ENCODE measurements at places on chromosomes 12 and 14.

DNA sequence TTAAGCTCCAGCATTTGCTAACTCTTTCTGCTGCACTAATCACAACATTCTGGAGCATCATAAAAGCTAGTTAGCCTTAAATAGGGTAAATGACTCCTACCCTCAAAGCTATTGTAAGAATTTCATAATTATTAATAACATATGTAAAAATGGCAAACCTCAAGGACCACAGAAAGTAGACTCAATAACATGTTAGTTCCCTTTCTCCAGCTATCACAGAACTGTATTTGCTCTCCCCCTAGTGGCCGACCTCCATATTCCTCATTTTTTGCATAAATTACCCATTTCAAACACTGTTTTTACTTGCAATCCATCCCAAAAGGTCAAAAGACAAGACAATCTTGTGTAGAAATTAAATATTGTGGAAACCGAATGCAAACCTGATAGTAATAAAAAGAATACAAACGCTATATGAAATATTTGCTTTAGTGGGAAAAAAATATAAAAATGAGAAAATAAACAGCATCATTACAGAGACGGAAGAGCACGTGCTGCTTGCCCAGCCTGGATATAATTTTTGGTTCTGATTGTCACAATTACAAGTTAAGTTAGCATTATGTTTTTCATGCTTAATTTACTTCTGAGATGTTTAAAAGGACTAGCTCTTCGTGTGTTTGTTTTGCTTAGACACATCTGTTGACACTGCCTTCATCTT, 97.9 kb downstream of the RERGL start:
- peak; percentile 49 for DNase-seq

- DNase-seq: peak; percentile 15
Measured at GRCh38 chr14:61203081-61203753, 77.9 kb downstream of the TMEM30B start.

DNA sequence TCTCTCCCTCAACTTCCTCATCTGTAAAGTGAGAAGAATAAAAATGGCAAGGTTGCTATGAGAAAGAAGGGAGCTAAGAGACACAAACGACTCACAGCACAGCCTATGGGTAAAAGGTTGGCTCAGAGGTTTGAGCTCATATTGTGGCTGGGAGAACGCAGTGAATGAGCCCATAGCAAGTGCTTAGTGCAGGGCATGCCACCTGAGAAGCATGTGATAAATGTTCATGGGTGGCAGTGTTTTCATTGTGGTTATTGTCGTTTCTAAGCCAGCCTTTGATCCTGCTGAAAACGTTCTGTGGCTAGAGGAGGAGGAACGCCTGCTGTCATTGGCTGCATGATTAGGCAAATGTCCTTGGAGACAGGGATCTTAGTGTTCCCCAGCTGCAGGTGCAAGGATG, 150.4 kb downstream of the KSR2 start:
- no peak for DNase-seq

- no peak for DNase-seq
Measured at GRCh38 chr12:46887870-46888269, 62.1 kb upstream of the SLC38A4 start.

DNA sequence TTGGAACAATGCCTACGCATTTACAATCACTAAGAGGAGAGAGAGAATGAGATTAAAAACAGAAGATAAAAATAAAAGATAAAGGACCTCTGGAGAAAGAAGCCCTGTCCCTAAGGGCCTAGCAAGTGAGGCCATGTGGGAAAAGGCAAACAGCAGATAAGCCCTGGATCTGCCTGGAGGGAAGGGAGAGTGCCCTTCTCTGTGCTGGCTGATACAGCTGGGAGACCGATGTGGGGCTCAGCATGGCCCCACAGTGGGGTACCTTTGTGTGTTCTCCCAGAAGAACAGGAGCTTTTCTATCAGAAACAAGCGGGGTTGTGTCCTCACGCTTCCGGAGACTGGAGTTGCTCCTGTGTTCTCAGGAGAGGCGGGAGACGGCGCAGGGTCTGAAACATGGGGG, 59.9 kb downstream of the TMCC3 start:
- DNase-seq: peak; percentile 64

GRCh38 chr14:99420711-99421110, 59.9 kb downstream of the SETD3 start:
- peak; percentile 73 for DNase-seq

GRCh38 chr12:93009533-93009932, 80.4 kb upstream of the EEA1 start:
- no peak for DNase-seq

DNA sequence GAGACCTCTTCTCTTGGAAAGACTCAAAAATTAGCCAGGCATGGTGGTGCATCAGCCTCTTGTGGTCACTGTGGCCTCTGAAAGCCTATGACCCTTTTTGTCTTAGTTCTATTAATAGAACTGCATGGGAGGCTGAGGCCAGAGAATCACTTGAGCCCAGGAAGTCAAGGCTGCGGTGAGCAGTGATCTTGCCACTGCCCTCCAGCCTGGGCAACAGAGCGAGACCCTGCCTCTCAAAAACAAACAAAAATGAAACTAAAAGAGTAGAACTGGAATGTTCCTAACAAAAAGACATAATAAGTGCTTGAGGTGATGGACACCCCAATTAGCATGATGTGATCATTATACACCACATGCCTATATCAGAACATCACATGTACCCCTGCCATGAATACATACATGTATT, 197.0 kb upstream of the EEA1 start:
- no peak for DNase-seq

DNA sequence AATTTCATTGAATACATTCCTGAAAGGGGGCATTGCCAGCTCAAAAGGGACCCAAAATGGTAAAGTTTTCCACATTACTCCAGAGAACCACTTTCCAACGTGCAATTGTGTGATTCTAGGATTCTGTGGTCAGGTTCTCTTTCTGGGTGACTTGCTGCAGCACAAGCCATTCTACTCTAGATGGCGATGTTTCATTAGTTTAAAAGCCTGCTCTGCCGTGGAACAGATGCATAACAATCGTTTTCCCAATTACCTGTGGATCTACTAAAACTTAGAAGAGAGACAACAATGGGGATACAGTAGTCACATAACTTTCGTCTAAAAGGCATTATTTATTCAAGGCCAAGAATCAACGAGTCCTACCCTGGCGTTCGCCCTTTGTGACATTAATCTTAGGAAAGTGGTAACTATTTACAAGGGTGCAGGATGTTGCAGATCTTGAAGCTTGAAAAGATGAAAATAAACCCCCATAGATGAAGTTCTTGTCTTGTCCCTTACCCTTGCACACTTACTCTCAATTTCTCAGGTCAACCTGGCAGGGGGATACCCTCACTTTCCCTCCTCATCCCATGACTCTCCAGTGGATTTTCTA, 400.9 kb downstream of the SNAPC1 start:
- DNase-seq: peak; percentile 61

- DNase-seq: no peak
Measured at GRCh38 chr14:100592461-100592891, 5.3 kb upstream of the BEGAIN start.

GRCh38 chr14:50947446-50947845, 3.2 kb upstream of the PYGL start:
- no peak for DNase-seq

DNA sequence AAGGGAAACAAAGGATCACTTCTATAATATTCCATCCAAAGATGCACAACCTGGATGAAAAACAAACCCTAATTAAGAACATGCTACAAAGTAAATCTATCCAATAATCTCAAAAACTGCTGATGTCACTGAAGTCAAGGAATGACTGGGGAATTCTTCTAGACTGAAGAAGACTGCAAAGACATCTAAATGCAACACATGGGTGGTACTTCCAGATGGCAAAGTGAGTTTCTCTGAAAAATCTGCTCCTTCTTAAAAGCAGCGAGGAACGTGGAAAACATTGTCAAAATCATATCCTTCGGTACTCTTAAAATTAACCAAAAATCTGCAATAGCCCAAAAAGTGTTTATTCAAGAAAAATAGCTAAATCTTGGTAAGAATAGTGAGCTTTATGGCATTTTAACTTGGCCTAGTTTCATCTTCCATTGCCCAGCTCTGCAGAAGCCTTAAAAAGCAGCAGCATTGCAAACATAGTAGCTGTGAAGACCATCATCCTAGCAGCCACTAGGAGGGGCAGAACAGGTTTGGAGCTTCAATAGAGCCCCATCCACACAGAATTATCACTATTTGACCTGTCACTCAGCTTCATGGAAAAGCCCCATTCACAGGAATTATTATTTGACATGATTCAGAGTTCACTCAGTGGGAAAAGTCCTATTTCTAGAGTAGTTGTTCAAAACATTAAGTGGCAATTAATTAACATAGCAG, 7.4 kb downstream of the CLEC14A start:
- peak; percentile 45 for DNase-seq

- DNase-seq: no peak
Measured at GRCh38 chr12:69540987-69541386, 44.3 kb upstream of the CCT2 start.

- no peak for DNase-seq
Measured at GRCh38 chr12:89919241-89919906, 210.7 kb upstream of the ATP2B1 start.

DNA sequence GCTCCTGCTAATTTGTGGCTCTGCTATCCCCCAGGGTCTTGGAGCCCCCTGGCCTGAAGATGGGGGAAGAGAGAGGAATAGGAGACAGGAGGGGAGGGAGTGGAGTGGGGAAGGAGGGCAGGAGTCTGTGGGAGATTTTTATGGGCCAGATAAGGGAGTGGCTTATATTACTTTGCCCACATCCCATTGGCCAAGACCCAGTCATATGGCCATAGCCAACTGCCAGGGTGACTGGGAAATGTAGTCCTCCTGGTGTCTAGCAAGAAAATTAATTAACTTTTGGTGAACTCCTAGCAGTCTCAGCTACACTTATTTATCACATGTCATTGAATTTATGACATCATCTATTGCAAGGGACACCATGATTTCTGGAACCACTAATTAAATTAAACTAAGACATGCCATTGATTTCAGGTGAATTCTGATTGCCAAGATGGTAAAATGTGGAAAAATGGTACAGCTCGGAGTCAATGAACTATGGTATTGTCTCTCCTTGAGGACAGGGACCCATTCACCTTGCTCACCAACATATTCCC, 50.3 kb downstream of the ESRRB start:
- no peak for DNase-seq

- DNase-seq: no peak
Measured at GRCh38 chr14:100612986-100613385, 25.8 kb upstream of the BEGAIN start.

DNA sequence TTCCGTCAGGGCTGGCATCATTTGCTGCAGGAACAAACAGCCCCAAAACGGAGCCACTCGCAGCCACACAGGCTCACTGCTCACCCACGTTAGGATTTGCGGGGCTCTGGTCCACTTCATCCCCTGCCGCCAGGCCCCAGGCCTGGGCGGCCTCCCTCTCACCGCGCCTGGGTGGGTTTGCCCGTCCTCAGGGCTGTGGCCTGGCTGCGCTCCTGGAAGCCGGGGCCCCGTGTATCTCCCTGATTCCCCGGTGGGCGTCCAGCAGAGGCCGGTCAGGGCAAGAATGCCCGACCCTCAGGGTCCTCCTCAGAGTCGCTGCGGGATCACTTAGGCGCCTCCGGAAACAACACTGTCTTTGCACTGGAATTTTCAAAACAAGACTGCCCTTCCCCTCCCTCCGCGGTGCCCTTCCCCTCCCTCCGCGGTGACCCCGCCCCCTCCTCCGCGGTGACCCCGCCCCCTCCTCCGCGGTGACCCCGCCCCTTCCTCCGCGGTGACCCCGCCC, 15.7 kb upstream of the FBRSL1 start:
- no peak for DNase-seq

DNA sequence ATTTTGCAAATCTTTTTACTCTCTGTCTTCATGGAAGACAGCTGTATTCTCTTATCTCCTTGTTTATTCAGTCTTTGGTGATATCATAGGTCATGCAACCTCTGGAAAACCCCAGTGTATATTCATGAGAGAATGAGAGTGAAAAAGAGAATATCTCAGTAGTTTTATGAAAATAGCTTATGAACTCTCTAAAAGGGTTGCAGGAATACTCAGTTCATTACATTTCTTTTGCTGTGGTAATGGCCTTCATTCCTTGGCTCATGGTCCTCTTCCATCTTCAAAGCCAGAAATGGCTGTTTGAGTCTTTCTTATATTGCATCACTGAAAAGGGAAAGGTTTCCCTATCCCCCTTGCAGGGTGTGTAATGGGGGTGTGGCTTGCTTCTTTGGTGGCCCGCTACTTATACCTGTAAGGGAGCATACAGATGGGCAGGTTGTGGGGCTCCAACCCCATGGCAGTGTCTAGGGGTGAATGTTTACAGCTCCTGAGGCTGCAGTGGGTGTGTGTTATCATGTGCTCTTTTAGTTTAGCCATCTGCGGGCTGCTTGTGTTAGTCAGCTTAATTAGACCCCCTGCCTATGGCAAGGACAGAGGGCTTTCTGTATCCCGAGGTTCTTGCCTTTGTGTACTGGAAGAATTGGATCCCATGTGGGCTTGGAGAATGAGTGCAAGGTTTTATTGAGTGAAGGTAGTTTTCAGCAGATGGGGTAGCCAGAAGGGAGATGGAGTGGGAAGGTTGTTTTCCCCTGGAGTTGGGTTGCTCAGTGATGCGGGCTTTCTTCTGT, 150.2 kb downstream of the CCDC91 start:
- peak; percentile 6 for DNase-seq

GRCh38 chr12:117063162-117063911, 35.9 kb downstream of the TESC start:
- peak; percentile 5 for DNase-seq

DNA sequence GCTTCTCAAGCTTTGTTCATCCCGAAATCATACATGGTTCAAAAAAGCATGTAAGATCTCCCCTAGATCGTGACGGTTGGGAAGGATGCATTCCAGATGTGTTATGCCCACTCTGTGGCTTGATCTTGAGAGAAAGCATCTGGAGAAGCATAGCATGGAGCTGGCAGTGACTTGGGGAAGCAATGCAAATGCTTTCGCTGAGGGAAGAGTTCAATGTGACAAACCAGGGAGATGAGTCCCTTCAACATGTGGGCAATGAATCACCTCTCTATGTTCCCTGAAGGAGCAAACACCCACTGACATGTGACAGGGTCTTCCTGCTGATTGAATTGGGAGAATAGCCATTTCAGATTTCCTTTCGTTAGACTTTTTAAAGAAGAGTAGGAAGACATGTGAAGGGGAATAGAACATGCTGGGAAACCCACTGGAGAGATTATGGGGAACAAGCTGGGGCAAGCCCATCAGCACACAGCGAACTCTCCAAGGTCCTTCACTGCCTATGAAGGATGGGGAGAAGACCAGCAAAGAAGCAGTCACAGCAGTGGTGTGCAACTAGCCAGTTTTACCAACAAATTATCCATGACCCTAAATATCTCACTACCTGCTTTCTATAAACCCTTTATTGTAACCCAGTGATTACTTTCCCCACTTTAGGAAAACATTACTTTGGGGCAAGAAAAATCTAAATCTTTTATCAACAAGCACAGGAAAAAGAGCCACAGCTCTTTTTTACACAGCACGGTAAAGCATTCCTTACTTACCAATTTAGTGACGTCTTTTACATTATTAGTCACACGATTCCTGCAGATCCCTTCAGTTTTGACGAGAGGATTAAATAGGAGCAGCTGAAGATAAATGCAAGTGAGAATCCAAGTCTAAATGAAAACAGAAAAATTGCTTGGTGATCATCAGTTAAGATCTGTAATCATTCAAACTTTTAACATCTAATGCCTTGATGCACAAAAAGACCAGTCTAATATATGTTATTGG, 35.0 kb downstream of the KITLG start:
- DNase-seq: no peak

GRCh38 chr12:113827539-113828114, 138.5 kb downstream of the RBM19 start:
- DNase-seq: no peak

- DNase-seq: no peak
Measured at GRCh38 chr12:131230340-131231031, 276.8 kb downstream of the ADGRD1 start.
